ENCODE measurements at places on chromosomes 6 and 20.

GRCh38 chr6:45129051-45129450, 199.1 kb upstream of the RUNX2 start:
- ATAC-seq = no peak

DNA sequence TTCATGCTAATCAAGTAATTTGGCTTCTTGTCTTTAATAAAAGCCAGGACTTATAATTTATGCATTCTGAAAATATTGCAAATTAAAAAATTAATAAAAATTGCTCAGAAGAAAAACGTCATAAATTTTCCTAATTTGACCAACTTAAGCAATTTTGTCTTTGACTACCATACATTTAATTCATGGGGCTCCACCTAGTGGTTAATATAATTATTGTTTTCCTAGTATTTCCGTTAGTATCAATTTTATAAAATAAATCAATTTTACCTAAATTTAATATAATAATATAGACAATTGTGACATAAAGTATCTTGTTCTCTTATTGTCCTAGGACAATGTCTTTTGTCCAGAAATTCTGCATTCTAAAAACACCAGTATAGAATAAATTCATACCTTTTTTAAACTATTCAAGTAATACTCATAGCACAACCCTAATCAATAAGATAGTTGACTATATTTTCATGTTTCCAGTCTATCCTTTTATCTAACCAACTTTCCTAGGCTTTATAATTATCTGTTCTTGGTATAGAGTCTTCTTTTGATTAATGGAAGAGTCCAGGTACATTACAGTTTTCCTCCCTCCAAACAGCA, 319.9 kb downstream of the TRDN start:
- no peak for ATAC-seq

GRCh38 chr6:94362061-94362864, 942.9 kb upstream of the EPHA7 start:
- ATAC-seq = no peak

DNA sequence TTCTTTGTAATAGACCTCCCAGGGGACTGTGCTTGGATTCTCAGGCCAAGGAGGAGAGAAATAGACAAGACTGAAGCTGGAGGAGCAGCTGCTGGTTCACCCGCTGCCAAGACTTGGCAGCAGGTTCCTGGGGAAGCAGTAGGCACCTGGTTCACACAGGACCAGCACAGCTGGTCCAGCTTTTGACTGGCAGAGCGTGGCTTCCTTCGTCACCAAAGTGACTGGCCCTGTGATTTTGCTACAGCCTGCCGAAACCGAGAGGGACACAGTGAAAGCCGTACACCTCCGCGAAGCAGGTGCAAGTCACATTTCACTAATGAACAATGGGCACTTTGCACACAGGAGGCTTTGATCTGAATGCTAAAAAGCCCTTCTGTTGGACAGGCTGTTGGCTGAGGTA, 199.0 kb downstream of the RNF144B start:
- ATAC-seq = no peak

DNA sequence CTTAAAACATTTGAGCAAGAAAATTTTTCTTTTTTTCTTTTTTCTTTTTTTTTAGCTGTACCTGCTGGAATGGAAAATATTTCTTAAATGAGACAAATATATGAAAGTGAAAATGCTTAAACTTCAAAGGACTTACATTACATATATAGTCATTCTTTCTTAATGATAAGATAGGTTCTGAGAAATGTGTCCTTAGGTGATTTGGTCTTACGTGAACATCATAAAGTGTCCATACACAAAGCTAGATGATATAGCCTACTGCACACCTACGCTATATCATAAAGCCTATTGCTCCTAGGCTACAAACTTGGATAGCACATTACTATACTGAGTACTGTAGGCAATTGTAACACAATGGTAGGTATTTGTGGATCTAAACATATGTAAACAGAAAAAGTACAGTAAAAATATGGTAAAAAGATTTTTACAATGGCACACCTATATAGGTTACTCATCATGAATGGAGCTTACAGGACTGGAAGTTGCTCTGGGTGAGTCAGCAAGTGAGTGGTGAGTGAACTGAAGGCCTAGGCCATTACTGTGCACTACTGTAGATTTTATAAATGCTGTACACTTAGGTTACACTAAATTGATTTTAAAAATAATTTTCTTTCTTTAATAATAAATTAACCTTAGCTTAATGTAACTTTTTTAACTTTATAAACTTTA, 54.6 kb downstream of the RPP21 start:
- peak; percentile 77 for ATAC-seq

GRCh38 chr6:50112981-50113857, 63.5 kb upstream of the DEFB112 start:
- ATAC-seq = no peak

- no peak for ATAC-seq
Observed at GRCh38 chr6:168275168-168275567, 44.4 kb downstream of the DACT2 start.

DNA sequence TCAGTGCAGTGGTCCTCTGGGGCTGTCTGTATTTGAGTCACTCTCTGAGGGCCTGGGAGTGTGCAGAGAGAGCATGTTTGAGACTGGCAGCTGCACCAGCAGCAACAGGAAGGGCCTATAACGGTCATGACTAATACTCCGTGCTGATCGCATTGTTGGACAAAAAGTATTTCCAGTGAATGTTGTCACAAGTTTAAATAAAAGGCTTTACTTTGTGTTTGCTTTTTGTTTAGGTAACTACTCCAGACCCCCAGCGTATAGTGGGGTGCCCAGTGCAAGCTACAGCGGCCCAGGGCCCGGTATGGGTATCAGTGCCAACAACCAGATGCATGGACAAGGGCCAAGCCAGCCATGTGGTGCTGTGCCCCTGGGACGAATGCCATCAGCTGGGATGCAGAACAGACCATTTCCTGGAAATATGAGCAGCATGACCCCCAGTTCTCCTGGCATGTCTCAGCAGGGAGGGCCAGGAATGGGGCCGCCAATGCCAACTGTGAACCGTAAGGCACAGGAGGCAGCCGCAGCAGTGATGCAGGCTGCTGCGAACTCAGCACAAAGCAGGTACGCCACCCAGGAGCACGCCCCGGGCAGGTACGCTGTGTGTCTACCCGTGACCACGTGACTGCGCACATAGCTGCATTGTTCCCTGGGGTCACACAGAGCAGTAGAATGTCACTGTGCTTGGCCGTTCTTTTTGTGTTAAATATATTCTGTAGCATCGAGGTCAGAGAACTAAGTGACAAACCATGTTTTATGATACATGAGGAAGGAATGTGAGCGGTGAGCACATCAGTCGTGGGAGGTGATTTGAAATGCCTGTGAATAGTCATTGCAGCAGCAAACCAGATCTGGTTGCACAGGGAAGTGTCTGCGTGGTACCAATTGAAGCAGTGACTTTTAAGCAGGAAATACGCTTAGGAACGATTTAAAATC, 174.7 kb downstream of the TMEM242 start:
- ATAC-seq = no peak
